T-cell (primary cell): ENCODE measurements at places on chromosomes 12 and 14.
A peak's percentile ranks its signal among the peaks of the same experiment; 100 is the strongest.

DNA sequence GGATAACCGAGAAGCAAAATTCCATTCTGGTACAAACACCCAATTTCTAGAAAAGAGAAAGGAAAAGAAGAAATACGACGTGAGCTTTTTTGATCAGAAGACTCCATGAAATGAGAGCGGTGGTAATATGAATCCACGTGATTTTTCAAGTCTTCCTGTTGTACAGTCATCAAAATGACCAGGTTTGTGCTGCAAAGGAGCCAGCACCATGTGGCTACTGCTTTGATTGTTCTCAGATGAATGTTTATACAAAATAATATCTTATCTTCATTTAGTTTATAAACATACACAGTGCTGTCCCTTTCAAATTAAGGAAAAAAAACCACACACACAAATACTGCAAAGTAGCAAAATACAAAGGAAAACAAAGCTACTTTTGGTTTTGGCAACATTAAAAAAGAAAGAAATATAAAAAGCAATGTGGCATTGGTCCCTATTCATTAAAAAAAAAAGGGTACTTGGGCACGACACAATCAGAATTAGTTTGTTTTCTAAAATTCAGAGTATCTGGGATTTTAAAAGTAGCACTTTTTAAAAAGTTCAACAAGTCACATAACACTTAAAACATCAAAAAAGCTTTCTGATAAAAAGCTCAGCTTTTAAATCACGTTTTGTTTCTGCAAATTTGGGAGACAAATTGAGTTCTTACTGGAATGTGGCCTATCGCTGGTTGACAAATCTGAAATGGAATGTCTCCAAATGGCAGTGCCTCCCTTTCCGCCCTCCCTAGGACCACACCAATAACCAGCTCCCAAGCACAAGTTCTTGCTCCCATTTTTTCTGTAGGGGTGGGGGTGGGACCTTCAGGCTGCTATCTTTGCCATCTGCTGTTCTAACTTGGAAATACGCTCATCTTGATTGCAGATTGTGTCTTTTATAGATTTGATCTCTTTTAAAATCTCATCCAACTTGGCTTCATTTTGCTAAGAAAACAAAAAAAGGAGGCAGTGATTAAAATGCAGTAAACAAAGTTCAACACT is 13.2 kb upstream of the SELPLG start:
- no peak for DNase-seq

DNA sequence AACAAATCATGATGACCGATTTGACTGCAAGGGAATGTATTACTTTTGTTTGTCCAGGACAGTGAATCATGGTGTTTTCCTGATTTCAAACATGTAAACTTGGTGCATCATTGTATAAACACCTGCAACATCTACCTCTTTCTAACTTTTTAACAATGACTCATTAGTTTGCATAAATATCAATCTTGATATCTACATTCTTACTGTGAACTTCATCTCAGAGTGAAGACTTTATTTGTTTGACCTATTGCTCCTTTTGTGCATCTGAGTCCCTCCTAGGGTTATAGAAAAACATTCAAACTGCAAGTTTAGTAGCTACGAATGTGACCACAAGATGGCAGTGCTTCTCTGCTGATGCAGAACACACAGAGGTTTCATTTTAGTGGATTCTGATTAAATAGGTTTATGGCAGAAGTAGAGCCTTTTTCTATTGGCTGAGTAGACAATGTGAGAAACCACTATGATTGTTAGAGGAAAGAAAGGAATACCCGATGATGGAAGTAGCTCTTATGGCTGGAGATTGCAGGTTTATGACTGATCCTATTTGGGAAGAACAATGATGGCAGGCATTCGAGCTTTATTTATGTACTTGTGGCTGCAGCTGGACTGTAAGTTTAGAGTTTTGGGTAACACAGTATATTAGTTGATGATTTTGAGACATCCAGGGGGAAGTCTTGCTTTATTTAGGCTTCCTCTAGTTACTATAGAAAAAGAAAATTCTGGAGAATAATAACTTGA is 244.2 kb upstream of the OR4E1 start:
- peak; percentile 27 for DNase-seq

DNA sequence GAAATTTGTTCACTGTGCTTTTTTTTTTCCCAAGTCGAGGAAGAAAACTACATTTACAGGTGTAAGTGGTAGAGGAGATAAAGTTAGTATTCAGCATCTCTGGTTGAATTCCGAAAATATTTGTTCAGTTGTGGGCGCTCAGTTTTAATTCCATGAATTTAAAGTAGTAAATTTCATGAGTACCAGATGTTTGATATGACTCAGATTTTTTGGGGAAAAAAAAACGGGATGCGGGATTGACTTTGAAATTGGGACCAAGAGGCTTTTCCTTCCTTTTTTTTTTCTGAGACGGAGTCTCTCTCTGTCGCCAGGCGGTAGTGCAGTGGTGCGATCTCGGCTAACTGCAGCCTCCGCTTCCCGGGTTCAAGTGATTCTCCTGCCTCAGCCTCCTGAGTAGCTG is 1.6 kb downstream of the TULP3 start:
- no peak for DNase-seq

DNA sequence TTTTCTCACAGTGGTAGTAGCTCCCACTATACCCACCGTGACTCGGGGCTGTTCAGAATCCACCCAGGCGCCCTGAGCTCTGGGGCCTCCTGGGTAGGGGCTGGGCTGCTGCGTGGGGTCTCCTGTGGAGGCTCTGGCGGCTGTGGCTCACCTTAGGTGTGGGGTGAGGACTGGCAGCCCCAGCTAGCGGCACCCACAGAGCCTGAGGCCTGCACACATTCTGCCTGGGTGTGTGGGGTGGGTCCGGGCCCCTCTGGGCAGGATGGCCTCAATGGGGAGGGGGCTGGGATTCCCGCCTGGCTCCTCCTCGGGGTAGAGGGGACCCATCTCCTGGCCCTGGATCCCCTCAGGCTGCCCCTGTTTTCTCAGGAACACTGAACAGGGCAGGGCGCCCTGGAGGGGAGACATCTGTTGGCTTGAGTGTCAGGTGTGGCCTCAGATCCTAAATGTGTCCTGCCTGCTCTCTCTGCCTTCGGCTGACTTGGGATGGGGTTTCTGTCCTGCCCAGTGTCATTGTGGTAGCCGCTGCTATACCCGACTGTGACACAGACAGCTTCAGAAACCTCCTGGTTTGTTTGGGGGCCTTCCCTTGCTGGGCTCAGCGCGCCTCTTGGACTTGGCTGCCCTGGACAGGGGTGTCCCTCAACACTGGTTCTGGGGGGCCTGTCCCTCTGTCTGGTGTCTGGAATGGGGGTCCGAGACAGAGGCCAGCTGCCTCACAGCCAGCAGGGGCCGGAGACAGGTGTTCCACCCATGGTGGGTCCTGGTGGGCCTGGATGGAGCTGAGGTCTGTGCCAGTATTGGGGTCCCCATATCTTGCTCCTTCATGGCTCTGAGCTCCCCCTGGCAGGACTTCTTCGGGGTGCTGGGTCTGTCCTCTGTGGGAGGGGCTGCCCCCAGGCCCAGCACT is 354.9 kb downstream of the TMEM121 start:
- DNase-seq = no peak

DNA sequence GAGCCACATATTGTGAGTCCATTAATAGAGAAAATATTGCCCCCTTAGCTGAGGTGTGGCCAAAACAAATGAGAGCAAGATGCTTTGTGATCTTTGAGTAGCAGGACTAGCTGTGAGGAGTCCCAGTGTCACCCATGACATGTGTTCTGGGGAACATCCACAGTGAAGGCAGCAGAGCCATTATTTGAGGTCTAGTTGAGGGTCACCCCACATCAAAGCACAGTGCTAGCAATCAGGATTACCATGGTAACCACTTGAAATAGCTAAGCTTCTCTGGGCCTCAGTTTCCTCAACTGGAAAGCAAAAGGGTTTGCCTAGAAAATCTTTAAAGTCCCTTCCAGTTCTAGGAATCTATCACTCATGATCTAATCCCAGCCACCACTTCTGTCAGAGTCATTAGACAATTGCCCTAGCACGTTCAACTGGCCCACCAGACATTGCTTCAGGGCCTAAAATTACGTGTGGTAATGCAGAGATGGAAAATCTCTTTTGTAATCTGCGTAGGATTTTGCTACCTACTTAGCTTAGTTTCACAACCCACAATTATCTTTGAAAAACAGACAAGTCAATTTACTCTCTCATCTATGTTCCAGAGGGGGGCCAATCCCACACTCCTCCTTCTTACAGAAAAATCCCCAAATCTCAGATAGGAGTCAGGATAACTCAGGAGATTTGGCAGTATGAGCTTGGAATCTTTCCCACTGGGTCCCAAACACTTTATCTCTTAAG is 251.2 kb upstream of the EGLN3 start:
- no peak for DNase-seq

DNA sequence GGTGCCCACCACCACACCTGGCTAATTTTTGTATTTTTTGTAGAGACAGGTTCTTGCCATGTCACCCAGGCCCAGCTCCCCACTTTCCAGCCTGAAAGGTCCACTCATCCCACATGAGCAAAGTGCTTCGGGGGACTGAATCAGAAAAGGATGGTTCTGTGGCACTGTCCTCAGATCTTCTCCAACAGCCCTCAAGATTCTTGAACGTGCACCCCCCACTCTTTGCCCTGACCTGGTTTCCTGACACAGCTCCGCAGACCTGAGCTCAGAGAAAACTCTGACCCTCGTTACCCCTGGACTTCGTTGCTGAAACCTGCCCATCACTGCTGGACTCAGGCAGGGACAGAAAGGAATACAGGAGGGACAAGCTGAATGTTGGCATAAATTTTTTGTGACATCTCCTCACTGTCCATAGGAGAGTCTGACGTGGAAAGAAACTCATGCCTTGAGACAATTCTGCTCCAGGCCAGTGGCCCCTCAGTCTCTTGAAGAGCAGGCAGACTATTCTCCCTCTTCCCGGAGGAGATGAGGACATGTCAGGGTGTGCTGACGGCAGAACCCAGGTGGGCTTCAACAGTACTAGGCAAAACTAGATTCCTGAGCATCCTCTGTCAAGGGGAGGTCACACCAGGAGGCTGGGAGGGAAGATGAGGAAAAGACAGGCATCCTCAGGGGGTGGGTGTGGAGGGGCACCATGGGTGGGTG is 149.3 kb downstream of the DPF3 start:
- DNase-seq = no peak

GRCh38 chr12:99259040-99259934 is 388.3 kb upstream of the GARIN6 start:
- no peak for DNase-seq

- DNase-seq = no peak
Measured at GRCh38 chr12:75341873-75342272, 7.4 kb downstream of the GLIPR1L1 start.

DNA sequence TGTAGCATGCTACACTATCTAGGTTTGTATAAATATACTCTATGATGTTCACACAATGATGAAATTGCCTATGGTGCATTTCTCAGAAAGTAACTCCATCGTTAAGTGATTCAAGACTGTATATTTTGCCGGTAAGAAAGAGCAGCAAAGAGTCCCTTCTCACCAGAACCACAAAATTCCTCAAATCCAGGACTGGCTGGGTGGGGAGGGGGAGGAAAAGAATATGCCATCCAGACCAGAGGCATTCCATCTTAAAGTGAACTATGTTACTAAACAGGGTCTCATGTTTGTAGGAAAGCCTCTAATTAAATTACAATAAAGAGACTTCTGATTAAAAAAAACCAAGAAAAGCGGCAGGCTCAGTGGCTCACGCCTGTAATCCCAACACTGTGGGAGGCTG is 11.5 kb downstream of the UBE2N start:
- DNase-seq = no peak

DNA sequence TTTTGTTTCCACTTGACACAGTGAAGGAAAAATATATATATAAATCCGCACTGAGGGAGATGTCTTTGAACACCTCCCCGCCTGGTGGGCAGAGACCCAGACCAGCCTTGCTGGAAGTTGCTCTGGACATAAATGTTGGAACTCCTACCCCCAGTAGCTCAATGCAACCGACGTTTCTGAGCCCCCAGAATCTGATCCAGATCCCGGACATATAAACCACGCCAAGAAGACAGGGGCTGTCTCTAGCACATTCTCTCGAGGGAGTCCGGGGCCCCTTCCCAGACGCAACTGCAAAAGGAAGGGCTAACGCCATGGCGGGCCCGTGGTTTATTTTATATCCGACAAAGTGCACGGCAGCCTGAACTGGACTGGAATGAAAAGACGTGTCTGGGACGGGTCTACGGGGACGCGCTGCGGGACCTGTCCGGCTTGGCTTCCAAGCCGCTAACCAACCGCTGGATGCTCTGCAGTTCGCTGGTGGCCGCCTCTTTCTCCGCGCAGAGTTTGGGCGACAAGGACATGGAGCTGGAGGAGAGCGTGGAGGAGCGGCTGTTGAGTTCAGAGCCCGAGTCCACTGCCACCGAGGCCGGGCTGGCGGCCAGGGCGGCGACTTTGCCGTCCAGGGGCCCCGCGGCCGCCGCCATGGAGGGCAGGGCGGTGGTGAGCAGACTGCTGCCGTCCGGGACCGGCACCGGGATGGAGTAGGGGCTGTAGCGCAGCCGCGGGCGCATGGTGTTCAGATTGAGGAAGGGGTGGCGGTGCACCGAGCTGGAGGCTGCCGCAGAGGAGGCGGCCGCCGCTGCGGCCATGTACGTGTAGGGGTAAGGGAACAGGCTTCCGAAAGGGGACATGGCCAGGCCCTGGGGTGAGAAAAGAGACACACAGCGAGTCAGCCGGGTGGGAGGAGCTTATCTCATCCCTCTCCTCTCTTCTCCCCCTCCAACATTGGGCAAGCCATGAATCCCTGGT is 12.2 kb downstream of the TBX3 start:
- DNase-seq = no peak

GRCh38 chr12:124279315-124279714 is 15.6 kb upstream of the RFLNA start:
- DNase-seq = no peak

- DNase-seq = no peak
Measured at GRCh38 chr12:5230156-5230555, 186.5 kb downstream of the KCNA5 start.

GRCh38 chr12:94641283-94641682 is 9.1 kb downstream of the TMCC3 start:
- DNase-seq = no peak

DNA sequence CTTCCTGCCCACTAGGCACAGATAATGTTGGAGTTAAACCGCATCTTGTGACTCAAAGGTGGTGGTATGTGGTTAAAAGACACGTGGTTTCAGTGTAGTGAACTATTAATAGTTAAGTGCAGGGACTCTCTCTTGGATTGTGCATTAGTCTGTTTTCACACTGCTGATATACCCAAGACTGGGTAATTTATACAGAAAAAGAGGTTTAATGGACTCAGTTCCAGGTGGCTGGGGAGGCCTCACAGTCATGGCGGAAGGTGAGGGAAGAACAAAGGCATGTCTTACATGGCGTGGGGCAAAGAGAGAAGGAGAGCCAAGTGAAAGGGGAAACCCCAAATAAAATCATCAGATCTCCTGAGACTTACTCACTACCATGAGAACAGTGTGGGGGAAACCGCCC is 362.3 kb downstream of the GLT1D1 start:
- DNase-seq = no peak
